ENCODE measurements at places on chromosomes 16 and 17. TPM values are rescaled to one million over a fixed set of nuclear protein-coding genes. Genes with fewer than 3 reads are reported as not detected.

- no peak for DNase-seq
Observed at GRCh38 chr17:214881-215331, 33.5 kb upstream of the DOC2B start.

DNA sequence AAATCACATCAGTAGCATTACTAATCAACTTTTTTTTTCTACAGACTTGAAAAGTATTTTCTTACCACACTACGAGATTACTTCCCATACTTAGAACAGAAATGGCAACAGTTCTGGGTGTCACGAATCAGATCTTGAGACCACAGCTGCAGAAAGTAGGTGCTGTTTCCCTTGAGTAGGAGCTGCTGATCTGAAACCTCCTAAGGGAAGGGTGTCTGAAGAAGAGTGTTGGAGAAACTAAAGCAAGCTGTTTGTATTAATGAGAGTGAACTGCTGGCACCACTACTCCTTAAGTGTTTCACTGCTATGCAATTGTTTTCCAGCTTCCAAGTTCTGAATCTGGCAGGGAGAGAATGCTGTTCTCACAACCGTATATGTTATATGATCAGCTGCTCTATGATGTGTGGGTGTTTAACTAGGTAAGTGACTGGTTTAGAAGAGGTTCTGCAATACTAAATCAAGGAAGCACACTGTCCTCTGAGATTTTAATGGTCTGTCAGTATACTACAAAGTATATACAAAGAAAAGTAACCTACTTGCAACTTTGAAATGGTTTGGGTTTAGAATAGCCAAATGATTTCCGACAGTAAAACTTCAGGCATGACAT lies 3.3 kb downstream of the ZNF652 start:
- no peak for DNase-seq

ZNF469 gene
- 0.65 TPM for total RNA-seq

DNA sequence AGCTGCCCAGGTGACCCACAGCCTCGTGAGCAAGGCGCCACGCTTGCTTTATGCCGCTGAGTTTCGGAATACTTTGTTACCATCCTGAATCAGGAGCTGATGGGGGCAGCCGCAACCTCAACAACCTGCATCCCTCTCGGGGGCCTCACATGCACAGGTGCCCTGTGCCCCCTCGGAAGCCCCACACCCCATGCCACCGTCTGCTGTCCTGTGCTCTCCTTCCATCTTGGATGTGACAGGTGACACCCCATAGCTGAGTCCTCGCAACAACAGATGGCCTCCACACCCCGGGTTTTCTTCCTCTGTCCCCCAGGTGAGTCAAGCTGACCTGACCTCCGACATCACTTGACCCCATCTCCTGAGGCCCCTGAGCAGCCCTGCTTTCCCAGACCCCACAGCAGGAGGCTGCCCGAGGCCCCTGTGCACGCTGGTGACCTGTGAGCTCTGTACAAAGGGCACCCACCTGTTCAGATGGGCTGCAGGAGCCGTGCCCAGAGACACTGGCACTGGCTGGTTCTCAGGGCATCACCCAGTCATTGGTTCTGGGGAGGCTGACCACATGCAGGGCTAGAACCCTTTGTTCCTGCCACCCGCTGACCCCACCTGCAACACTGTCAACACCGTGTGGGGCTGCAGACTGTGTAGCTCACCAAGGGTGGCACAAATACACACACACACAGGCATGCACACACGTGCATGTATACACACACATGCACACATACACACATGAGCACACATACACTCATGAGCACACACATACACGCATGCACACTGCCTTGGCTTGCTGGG lies 57.7 kb downstream of the RMI2 start:
- no peak for DNase-seq

TRIM72 gene
- 0.44 TPM for total RNA-seq

DNA sequence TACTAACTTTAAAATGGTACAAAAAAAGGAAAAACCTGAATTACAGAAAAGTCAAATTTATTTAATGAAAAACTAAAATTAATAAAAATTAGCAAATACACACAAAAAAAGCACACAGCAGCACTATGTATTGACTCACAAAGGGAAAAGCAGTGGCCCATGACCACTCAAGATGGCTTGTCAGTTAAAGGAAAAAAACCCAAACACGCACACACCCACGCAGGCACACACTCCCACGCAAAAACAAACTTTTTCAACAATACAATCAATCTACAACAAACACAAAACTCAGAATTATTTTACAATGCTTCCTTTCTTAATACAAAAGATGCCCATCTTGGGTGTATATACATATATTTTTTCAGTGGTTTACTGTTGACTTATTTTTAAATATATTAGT lies 24.2 kb downstream of the SIAH1 start:
- no peak for DNase-seq

GRCh38 chr17:50561746-50562141 lies 1.2 kb downstream of the CACNA1G start:
- DNase-seq, result no peak

DNA sequence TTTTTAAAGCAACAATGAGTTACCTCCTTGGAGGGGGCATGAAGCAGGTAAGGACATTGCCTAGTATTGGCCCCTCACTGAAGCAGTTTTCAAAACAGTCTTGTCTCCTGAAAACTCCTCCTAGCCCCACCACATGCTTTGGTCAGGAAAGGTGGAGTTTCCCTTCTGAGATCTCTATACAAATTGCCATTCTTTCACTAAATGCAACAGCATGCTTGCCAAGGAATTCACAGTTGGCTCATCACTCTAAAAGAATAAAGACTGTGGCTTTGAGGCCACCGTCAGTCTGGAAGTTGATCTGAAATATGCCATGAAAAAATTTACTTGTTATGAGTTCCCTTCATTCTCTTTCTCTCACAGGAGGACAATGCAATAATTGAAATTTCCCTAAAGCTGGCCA lies 4.2 kb downstream of the TTC19 start:
- DNase-seq, result no peak

GRCh38 chr17:56125830-56126819 lies 27.1 kb upstream of the ANKFN1 start:
- DNase-seq, result no peak

DNA sequence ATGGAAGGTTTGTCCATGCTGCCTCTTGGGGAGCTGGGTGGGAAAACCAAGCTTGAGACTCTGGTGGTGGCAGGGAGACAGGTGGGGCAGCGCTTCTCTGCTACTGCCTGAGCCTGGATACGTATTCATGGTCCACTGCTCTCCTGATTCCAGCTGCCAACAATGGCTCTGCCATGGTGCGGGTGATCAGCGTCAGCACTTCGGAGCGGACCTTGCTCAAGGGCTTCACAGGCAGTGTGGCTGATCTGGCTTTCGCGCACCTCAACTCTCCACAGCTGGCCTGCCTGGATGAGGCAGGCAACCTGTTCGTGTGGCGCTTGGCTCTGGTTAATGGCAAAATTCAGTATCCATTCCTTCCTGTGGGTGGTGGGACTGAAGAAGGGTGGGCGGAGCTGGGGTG lies 4.2 kb downstream of the EDC4 start:
- no peak for DNase-seq

MPV17L gene
- total RNA-seq, result 5.5 TPM
